ENCODE measurements at places on chromosomes 2 and 18. TPM values are rescaled to one million over a fixed set of nuclear protein-coding genes. Genes with fewer than 3 reads are reported as not detected.

Gene RAB27B
- total RNA-seq, result 0.60 TPM

Gene ABCB11
- not detected for total RNA-seq

Gene GALR1
- total RNA-seq, result 1.6 TPM

Gene CHRNG
- total RNA-seq, result not detected

Gene MALL
- total RNA-seq, result 3.9 TPM

Gene PROKR1
- total RNA-seq, result 3.9 TPM

Gene SERPINB13
- not detected for total RNA-seq

Gene RBBP8
- 63.4 TPM for total RNA-seq

Gene DSEL
- total RNA-seq, result 20.6 TPM

DNA sequence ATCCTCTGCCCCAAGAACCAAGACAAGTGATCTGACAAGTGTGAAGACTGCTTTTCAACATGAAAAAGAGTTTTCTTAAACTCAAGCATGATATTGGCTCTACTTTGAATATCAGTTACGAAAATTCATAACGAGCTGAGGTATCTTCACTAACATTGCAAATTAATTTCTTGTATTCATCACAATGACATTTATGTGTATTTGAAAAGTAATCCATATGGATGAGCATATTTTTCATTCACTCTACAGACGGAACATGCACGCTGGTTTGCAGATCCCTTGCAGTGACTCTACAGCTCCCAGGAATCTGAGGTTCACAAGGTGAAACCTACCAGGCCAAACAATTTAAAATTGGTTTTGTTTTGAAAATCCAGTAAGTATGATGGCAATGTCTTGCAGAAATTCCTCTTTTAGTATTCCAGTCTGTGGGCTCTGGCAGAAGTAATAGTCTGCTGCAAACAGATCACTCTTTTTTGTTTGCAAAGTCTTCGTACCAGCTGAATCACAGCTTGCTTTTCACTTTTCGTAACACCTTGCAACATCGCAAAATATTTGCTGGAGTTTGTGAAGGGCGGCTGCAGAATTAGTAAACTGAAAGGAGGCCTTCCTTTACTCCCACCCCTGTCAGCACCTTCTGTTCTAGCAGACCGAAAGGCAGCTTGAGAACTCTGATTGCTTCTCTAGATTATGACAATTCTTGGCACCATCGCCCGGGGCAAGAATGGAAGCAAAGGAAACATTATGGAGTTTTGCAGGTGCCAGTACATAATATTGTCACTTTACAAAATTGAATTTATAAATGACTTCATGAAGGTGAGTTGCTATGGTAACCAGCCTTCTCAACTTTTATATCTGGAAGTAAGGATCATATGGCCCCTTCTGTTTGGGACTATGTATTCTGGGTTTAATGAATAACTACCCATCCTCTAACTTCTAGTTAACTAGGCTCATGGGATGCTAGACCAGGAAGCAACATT is 168.7 kb downstream of the TMEM247 start:
- DNase-seq, result no peak

DNA sequence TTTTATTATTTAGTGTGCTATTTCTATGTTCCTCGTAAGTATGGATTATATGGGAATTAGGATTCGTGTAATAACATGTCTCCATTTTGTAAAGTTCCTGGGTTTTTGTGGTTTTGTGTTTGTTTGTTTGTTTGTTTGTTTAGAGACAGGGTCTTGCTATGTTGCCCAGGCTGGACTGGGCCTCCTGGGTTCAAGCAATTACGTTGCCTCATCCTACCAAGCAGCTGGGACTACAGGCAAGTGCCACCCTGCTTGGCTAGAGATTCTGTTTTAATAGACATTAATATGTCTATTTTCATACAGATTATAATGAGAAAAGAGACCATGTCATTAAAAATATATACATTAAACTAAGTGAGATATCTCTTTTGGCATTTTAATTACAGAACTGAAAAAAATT is 35.2 kb upstream of the OTX1 start:
- no peak for DNase-seq

DNA sequence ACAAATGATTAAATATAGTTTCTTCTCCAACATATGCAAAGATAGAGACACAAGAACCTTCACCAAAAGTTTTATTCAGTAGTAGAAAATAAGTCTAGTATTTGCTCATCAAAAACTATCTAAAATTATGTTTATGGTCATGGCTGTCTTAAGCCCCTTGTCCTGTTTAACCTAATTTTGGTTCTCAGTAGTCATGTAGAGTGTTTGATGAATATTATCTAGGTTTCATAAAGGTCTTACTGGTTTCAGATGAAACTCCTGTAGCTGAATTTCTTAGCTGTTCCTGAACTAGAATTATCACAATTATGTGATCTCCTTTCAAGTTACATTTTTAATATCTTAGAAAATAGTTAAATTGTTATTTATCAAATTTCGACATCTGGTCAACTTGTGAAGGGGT is 228.0 kb upstream of the SPHKAP start:
- no peak for DNase-seq

- DNase-seq, result no peak
Measured at GRCh38 chr2:138819964-138820363, 39.8 kb upstream of the NXPH2 start.

DNA sequence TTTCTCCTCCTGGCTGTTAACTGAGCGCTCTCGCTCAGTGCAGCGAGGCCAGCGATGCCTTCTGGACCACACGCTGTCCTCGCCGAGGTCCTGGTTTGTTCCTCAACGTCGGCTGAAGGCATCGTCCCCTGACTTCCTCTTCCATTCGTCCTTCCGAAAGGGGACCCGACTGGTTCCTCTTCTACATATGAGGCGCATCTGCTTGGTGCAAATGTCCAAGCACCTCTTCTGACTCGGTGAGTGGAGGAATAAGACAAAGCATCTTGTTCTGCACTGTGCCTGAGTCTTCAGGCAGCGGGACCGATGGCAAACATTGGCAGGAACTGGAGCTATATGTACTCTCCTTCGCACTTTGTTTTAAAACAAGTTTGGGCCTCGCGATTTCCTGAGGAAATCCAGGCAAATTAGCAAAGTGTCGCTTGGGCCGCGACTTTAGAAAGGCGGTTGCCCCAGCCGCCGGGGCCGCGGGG is 621 bp upstream of the KCNS3 start:
- peak; percentile 58 for DNase-seq

GRCh38 chr2:146503366-146503765 is 1341.5 kb upstream of the ACVR2A start:
- DNase-seq, result no peak

DNA sequence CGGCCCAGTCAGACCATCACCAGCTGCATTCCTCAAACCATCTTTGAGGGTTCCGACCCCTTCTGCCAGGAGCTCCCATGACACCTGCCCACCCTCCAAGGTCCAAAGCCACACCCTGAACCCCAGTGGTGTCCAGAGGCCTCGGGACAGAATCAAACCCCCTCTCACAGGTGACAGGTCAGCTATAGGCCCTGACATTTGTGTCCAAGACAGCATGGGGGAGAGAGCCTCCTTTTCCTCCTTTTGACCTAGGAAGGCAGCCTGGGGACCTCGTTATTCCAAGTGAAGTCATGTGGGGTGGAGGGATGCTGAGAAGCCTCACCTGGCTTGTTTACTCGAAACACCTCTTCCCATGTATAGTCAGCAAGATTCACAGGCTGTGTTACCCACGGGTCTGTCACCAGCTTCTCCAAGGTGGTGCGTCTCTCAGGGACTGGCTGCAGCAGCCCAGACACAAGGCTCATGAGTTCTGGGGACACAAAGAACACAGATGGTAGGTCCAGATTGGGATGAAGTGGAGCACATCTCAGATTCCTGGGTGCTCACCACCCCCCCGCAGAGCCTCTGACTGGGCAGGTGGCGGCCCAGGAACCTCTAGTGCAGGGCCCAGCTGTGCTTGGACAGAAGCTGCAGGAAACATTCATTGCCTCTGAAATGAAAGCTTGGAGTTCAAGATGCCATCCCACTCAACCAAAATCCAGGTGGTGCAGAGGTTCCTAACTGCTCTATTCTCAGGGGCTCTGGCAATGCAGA is 5.1 kb upstream of the MTERF4 start:
- no peak for DNase-seq

DNA sequence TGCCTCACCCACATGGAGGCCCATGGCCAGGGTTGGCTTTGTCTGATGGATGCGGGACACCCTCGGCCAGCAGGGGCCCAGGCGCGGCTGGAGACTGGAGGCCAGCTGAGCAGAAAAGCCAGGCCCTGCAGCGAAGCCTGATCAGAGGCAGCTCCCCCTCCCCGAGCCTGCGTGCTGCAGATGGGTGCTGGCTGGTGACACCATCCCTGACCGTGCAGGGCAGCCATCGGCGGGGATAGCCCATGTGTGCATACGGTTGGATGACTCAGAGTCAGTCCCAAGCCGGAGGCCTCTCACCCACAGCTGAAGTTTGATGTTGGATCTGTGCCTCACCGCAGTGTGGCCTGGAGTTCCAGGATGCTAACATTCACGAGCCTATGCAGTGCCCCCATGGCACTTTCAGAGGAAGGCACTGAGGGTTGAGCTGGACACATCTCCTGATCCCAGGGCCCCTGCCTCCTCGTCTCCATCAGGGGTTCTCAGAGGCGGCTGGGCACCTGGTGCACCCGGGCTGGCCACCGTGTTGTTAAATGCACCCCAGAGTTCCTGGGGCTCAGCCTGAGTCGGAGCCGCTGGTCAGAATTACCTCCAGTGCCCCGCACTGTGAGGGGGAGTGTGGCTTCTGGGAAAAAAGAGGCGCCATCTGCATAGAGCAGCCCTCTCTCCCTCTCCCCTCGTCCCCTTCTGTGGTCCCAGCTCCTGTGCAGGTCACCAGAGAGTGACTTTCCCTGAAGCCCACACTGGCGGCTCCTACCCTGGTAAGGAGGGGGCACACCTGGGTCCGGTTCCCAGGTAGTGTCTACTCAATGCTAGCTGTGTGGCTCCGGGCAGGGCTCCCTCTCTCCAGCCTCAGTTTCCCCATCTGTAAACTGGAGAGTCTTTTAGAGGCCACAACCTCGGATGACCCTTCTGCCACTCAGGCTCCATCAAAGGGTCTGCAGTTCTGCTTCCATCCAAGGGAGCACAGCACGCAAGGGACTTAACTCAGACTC is 19.4 kb upstream of the KIF1A start:
- DNase-seq, result no peak

DNA sequence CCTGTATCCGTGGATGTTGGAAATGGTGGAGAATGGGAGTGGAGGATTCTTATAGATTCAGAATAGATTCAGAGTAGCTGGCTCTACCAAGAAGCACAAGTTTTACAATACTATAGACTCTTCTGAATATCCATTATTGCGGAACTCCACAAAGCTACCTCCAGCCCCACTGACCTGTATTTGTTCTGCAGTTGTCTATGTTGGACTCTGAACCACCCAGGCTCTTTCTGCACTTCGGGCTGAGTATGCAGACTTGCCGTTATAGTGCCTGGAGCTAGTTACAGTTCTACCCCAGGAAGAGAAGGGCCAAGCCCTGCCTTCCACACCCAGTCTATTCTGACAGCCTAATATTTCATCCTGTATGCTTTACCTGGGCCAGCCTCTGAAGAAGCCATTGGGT is 4.4 kb upstream of the RGPD4 start:
- no peak for DNase-seq

DNA sequence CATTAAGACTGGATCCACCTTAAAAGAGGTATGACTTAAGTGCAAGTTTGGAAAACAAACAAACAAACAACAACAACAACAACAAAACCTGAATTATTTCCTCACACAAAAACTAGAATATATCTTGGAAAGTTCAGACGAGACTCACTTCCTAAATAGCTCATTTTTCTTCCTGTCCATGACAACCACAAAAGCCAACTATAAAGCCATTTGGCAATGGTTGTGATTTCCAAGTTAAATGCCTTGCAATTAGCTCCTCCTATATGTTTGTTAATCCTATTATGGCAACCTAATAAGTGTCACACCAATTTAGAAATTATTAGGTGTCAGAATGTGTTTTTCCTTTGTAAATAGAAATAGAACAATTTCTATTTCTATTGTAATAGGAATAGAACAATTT is 91.6 kb upstream of the ARL5A start:
- DNase-seq, result no peak

- no peak for DNase-seq
Measured at GRCh38 chr2:11387843-11388242, 43.4 kb upstream of the ROCK2 start.

DNA sequence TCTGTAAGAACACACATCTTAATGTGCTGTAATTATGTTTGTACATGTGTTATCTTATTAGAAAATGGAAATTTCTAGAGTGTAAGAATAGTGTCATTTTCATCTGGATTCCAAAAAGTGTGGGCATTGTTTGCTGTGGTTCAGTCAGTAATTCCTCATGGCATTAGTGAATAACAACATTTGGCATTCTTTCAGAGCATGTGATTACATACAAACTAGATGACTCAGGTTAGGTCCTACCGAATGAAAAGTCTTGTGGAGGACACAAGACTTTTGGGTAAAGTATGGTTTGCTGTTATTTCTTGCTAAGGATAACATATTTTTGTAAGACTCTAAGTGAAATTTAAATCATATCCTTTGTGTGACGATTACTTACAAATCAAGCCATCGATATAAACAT is 593.1 kb upstream of the NRXN1 start:
- no peak for DNase-seq

- DNase-seq, result no peak
Measured at GRCh38 chr2:114684403-114684802, 242.0 kb downstream of the DPP10 start.

DNA sequence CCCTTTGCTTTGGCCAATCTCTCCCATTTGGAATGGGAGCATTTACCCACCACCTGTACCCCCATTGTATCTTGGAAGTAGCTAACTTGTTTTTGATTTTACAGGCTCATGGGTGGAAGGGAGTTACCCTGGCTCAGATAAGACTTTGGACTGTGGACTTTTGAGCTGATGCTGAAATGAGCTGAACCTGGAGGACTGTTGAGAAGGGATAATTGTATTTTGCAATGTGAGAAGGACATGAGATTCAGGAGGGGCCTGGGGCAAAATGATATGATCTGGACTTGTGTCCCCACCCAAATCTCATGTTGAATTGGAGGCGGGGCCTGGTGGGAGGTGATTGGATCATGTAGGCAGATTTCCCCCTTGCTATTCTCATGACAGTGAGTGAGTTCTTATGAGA is 58.6 kb upstream of the ZFP36L2 start:
- DNase-seq, result no peak

DNA sequence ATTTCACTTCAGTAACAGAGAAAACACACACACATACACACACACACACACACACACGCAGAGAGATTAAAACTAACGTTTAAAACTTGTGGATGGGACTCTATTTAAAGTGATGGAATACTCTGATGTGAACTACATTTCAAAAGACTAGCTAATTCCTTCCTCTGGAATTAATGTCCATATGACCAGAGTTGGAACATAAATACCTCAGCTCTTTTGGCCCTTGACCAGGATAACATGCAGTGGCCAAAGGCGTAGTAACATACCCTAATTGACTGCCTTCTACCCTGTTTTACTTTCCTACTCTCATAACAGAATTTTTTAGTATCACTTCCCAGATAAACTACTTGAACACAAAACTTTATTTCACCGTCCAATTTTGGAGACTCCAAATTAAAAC is 671.3 kb upstream of the CHAC2 start:
- no peak for DNase-seq
